Activated CD4-positive, CD25-positive, alpha-beta regulatory T cell treated with anti-CD3 and anti-CD28 coated beads, Interleukin-2, amount 50 U/mL, for 24 hours (primary cell): ENCODE measurements at places on chromosomes 5 and 9.

GRCh38 chr9:104090578-104090977, 3.5 kb upstream of the SMC2 start:
- ATAC-seq, result no peak

GRCh38 chr5:144469106-144469505, 298.4 kb downstream of the KCTD16 start:
- ATAC-seq, result no peak

DNA sequence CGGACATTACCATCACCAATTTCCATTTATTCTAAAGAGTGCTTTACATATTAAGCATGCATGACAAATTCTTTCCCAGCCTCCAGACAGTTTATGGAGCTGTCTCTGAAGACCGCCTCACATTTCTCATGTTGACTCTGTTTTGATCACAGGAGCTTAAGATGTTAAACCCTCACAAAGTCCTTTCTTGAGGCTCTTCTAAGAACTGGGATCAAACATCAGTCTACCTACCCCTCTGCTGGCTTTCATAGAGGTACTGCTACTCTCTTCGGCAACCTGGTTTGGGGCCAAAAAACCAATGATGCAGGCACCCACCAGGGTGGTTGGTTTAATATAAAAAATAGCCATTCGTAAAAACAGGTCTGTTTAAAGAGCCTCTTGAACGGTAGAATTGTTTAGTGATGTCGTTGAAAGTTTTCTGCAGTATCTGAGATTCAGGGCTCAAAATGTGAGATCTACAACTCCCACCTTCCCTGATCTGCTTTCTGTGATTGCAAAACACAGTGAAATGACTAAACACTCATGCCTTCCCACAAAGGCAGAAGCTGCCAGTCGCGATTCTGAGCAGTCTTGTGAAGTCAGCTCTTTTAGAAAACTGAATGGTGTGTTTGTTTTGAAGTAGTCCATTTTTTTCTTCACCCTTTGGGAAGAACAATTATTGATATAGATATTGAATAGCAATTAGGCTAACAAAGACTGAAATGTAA, 3.5 kb downstream of the RXFP3 start:
- ATAC-seq, result no peak

- ATAC-seq, result no peak
Measured at GRCh38 chr5:39995990-39996389, 571.2 kb upstream of the DAB2 start.
